ENCODE measurements at places on chromosomes 4 and X. TPM values are rescaled to one million over a fixed set of nuclear protein-coding genes. Genes with fewer than 3 reads are reported as not detected.
A peak's percentile ranks its signal among the peaks of the same experiment; 100 is the strongest.

GRCh38 chr4:184102488-184102887 is 115.2 kb downstream of the ENPP6 start:
- DNase-seq, result no peak

GRCh38 chr4:145944886-145945285 is 6.3 kb upstream of the ZNF827 start:
- no peak for DNase-seq

GRCh38 chr4:184583738-184584502 is 65.3 kb downstream of the CASP3 start:
- no peak for DNase-seq

DNA sequence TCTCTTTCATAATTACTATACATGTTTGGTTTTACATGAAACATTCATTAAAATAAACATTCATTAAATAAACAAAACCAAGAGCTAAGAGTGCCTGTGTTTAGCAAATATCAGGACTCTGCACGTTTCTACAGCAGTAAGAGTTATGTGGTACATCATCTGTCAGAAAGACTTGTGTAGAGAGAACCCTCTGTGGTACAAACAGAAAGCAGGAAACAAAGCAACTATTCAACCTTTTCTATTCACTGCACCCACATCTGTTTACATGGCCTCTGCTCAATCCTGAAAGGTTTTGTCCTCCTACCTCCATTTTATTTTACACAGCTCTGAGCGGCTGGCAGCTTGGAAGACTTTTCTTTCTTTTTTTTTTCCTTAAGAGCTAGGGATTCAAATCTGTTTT is 90.7 kb upstream of the PCDH18 start:
- no peak for DNase-seq

DNA sequence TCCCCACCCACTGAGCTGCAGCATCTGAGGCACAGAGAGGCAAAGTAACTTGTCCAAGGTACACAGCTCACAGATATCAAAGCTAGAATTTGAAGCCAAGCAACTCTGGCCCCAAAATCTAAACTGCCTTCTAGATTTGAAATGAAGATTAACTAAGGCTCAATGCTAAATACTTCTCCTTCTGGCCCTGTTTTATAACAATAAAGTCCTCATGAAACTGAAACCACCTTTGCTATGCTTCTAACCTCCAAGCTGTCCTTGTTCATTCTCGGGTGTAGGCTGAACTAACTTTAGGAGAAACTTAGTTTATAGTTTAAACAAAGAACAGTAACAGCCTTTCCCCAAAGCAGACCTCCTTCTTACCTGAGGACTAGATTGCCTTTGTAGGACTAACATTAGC is 93.6 kb downstream of the DCTD start:
- DNase-seq, result no peak

EGF gene
- 1.1 TPM for total RNA-seq

DNA sequence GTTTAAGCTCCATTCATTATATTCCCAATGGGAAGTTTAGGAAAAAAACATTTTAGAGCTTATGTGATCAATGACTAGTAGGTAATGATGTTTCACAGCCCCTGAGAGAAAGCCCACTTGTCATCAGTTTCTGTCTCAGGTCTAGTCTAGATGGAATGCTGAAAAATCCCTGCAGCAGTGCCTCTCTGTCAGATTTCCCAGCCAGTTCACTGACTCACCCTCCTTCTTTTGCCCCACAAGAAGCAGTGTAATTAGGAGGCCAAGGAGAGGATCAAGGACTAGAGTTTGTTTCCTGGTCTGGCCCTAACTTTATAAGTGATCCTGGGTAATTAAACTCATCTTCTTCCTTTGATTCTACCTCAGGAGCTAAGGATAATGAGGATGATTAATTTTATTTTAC is 118.7 kb upstream of the ANXA3 start:
- peak; percentile 60 for DNase-seq

DNA sequence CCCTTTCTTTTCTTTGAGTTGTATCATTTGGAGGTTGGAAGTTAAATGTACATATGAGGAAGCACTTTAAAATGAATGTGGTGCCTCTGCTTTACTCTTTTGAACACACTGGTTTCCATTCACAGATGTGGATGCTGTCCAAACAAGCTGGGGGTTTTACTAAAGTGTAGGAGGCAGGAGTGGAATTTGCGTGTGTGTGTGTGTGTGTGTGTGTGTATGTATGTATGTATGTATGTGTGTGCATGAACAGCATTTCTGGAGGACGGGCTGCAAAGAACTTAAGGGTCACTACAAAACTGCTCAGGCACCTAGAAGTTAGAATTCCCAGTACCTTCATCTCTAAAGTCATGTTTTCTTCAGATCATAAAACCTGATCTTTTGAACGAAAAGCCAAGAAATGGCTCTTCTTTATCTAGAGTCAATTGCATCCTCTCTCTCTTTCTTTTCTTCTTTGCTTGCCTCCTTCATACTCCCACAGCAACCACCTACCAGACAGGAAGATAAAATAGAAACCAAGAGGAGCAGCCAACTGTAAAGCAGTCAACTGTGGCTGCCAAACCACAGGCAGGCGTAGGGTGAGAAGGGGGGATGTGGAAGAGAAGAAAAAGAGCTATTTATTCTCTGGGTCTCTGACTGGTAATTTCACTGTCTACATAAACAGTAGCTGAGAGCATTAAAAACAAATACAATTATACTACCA is 177.0 kb upstream of the RASGEF1B start:
- DNase-seq, result no peak

DNA sequence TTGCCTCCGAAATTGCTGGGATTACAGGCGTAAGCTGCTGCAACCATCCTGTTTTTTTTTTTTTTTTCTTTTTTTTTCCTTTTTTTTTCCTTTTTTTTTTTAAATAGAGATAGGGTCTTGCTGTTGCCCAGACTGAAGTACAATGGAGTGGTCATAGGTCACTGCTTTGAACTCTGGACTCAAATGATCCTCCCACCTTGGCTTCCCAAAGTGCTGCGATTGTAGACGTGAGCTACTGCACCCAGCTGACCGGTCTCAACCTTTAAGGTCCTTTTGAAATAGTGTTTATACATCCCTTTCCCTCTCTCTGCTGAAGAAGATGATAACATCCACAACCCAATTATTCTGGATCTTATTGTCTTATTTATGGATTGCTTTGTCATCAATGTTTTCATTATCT is 548.7 kb downstream of the GBA3 start:
- DNase-seq, result no peak

DNA sequence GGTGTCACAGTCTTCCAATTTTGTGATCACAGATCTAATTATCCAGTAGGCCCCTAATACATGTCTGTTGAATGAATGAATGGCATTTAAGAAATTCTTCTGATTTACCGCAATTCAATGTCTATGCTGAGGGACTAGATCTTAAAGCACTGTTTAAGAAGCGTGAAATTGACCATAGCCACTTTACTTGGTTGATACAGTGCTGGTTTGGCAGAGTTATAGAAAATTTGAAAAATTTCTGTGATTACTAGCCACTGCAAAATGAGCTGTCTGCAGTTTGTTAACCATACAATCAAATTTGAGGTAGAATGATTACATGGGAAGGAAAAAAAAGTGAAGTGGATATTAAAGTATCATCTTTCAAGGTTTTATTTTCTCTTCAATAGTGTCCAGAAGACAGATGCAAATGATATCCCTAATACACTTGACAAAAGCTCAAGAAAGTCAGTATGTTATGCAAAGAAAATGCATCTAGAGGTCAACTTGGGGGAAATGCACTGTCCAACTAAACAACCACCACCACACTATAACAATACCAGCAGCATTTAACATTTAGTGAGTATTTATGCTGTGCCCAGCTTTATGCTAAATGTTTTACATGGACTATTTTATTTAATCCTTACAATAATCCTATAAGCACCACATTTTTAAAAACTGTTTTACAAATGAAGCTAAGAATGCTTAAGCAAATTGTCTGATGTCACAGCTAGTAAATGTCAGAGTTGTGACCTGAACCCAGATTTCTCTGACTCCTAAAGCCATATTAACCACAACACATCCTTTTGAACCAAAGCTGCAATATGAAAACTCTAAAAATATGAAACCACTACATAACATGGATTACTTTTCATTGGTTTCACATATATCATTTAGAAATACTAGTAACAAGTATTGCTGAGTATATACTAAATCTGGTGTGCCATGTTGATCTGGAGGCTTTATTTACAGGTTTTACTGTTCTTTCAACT is 217.9 kb upstream of the MAB21L2 start:
- no peak for DNase-seq

DNA sequence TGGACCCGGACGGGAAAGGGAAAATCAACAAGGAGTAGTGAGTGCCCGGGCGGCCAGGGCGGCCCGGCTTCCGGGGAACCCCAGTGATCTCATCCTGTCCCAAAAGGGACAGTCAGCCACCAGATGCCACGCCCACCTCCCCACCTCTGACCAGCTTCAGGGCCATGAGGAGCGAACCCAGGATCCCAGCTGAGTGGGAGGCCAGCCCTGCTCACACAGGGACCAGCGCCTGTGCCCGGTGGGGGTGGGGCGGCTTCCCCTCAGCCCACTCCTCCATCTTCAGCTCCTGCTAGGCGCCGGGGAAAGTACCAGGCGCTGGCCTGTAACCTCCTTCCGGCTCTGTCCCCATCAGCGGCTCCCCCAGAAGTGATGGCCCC is 6.2 kb downstream of the MYL5 start:
- peak; percentile 13 for DNase-seq
